ENCODE measurements at places on chromosomes 12 and 14.

DNA sequence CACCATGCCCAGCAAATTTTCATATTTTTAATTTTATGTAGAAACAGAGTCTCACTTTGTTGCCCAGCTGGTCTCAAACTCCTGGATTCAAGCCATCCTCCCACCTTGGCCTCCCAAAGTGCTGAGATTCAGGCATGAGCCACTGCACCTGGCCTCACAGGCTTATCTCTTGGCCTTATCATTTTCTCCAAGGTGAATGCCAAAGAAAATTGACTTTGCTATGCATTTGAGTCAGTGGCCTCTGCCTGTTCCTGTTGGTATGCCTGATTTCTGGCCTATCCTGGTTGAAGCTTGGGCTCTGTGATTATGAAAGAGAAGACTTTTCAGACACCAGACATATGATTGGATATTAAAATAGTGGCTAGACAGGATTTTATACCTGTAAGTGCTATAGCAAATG is 34.2 kb downstream of the MANSC1 start:
- no peak for DNase-seq

DNA sequence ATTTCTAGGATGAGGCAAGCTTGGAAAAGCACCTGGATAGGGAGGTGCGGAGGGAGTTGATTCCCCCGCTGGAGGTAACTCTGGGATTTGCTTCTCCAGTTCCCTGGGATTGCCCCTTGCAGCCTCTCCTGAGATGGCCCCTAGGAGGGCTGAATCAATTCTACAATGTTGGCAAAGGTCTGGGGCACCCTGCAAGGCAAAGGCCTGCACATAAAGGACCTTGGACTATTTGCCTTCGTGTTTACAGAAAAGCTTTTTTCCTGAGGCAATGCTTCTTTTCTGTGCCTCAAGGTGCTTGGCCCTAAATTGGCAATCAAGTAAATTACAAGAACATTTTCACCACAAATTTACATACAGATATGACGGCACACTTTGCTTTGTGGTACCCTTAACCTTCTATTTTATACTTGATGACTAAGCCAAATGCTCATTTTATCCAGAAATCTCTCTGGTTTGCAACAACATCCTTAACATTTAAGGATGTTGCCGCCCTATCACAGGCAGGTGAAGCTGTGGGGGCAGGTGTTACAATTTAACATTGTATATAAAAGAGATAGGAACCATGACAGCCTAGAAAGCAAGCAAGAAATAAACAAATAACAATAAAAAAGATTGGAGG is 40.3 kb downstream of the TIMELESS start:
- DNase-seq = no peak

DNA sequence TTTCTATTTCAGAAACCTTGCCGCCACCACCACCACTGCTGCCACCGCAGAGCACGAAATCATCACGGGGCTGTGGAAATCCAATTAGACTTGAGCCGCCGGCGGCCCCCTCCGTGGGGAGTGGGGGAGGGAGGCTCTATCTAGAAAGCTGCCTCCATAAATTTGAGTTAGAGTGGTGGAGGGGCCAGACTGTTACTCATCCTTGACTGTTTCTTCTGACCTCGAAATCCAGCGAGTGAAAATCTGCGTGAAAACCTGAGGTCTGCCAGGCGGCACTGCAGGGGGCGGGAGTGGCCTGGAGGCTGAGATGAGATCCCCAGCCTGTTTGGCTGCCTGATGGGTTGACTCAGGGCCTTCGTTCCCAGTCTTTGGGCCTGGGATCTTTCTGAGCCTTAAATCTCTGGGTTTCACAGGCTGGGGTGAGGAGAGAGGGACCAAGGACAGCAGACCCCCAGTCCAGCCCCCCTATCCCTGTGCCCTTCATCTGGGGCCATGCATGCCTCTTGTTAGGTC is 29.9 kb downstream of the TSPAN9 start:
- no peak for DNase-seq

- no peak for DNase-seq
Measured at GRCh38 chr12:10779103-10779502, 23.3 kb downstream of the TAS2R7 start.

Data from AG04449 (cell line).